ENCODE measurements at places on chromosomes 6 and 20. TPM values are rescaled to one million over a fixed set of nuclear protein-coding genes. Genes with fewer than 3 reads are reported as not detected.

- DNase-seq, result no peak
- H3K36me3 ChIP-seq, result no peaks in the 10 kb centered on the region
- no peaks in the 10 kb centered on the region for H3K4me1 ChIP-seq
- H3K4me3 ChIP-seq, result no peak overlapping the region
Measured at GRCh38 chr20:40893610-40894236, 134.9 kb upstream of the TOP1 start.

DNA sequence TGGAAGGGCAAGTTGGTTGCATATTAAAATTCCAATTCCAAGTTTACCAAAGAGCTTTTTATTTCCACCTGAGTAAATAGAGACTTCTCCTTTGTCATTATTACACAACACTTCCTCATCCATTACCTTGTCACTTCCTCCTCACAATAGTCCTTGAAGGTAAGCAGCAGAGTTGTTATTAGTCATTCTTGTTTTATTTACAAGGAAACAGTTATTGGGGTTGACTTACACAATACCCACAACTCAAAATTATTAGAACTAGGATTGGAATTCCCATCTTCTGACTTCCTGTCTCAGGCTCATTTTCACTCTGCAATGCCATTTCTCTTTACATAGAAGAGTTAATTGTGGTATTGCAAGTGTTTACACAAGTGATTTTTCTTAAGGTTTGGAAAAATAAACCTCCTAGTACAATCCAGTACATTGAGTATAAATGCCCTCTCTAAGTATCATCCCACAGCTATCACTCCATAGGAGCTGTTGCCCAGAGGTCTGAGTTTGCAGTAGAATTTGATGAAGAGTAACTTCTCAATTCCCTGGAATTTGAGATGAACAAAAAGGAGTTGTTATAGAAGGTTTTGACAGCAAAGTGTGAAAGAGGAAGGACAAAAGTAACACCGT is 28.9 kb upstream of the MTRF1L start:
- H3K27me3 ChIP-seq, result no peaks in the 10 kb centered on the region
- no peak for DNase-seq
- no peak overlapping the region for H3K4me3 ChIP-seq
- H3K4me1 ChIP-seq, result no peaks in the 10 kb centered on the region
- no peak overlapping the region for H3K27ac ChIP-seq

The BNIP5 gene
- total RNA-seq, result 0.04 TPM

The LRP11 gene
- total RNA-seq, result 16.0 TPM

The APCDD1L gene
- 2.1 TPM for total RNA-seq

DNA sequence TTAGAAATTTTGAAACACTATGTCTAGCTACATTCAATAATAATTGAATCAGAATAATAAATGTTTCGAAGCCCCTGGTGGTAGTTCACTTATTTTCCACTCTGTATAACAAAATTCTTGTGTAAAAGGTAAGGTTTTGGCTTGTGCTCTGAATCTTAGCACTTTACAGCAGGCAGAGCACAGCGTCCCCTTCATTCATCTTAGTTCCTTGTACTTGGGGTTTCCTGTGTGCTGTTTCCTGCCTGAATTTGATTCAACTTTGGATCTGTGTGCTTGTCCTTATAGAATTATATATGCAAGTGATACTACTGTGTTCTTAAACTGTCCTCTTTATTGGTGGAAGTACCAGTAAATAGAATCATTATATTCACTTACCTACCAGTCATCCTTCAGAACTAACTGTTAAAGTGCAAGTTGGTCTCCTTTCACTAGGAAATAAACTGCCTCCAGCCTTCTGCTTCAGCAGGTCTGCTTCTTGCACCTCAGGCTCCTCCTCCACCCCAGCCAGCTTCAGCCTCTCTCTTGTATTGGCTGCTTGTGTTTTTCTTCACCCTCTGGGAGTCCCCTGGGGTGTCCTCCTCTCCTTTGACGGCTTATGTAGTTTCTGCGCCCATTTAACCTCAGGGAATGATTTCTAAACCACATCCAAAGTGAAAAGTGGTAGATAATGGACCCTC is 28.8 kb upstream of the TULP4 start:
- H3K27ac ChIP-seq, result peak overlapping the region; percentile 74
- H3K27me3 ChIP-seq, result no peaks in the 10 kb centered on the region
- H3K4me1 ChIP-seq, result peaks cover 24% of the 10 kb centered on the region
- no peak overlapping the region for H3K4me3 ChIP-seq
- no peak for DNase-seq

- DNase-seq, result no peak
- no peak overlapping the region for H3K4me3 ChIP-seq
- no peaks in the 10 kb centered on the region for H3K27me3 ChIP-seq
- peaks cover 7% of the 10 kb centered on the region for H3K4me1 ChIP-seq
- H3K36me3 ChIP-seq, result no peaks in the 10 kb centered on the region
Measured at GRCh38 chr6:157964100-157964499, 17.6 kb upstream of the SYNJ2 start.

- H3K27ac ChIP-seq, result no peak overlapping the region
- H3K27me3 ChIP-seq, result no peaks in the 10 kb centered on the region
- no peaks in the 10 kb centered on the region for H3K36me3 ChIP-seq
- no peaks in the 10 kb centered on the region for H3K4me1 ChIP-seq
- no peak overlapping the region for H3K4me3 ChIP-seq
Measured at GRCh38 chr6:146896960-146897701, 298.4 kb downstream of the ADGB start.

GRCh38 chr6:50102676-50103075 is 52.9 kb upstream of the DEFB112 start:
- H3K36me3 ChIP-seq, result no peaks in the 10 kb centered on the region
- H3K27ac ChIP-seq, result no peak overlapping the region
- H3K4me1 ChIP-seq, result no peaks in the 10 kb centered on the region

The ARMH2 gene
- not detected for total RNA-seq

The BACH2 gene
- 3.6 TPM for total RNA-seq

The FOXS1 gene
- total RNA-seq, result 6.0 TPM

GRCh38 chr6:17271628-17272027 is 9.5 kb upstream of the RBM24 start:
- no peak overlapping the region for H3K4me3 ChIP-seq
- H3K36me3 ChIP-seq, result no peaks in the 10 kb centered on the region
- no peak for DNase-seq
- H3K4me1 ChIP-seq, result peaks cover 4% of the 10 kb centered on the region

The EPPIN gene
- not detected for total RNA-seq

The C6orf118 gene
- total RNA-seq, result 0.89 TPM

DNA sequence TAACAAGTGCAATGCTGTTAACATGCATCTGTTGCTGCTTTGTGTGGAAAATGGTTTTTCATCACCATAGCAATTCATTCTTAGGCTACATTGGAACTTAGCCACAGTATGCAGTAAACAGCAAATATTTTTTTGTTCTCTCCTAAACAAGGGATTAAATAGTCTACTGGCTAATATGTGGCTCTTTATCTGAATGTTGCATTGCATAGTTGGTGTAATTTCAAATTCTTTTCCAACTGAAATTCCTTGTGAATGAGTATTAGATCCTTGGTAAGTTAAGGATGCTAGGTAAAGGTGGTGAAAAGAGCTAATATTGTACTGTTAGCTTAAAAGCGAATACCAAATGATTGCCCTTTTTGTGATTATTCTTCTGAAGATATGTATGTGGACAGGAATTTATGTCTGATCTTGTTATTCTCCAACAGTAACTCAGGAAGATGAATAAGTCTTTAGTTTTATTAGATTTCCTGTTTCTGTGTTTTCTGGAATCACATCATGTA is 958 bp downstream of the MLIP start:
- H3K4me3 ChIP-seq, result no peak overlapping the region
- no peaks in the 10 kb centered on the region for H3K27me3 ChIP-seq
- peak; percentile 59 for DNase-seq

DNA sequence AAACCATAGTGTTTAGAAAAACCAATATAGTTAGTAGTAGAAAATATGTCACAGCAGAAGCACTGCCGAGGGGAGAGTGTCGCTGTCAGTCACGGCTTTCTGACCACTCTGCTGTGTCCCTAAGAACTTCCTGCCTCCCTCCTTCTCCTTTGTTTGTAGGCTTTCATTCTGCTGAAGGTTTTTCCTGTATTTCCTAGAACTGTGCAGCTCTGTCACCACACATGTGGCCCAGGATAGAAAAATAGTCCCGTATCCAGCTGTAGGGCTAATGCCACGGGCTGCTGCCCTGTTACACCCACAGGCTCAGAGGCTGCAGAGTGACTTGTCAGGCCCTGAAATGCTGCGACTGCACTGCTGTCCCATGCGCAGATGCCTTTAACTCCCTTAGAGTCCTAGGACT is 52.6 kb upstream of the SYNJ2 start:
- no peak overlapping the region for H3K27ac ChIP-seq
- H3K4me1 ChIP-seq, result no peaks in the 10 kb centered on the region
- peaks cover 56% of the 10 kb centered on the region for H3K36me3 ChIP-seq

The TSPO2 gene
- 0.22 TPM for total RNA-seq

GRCh38 chr6:117817499-117817898 is 89.6 kb upstream of the SLC35F1 start:
- no peak for DNase-seq
- no peak overlapping the region for H3K4me3 ChIP-seq
- no peaks in the 10 kb centered on the region for H3K27me3 ChIP-seq
- no peaks in the 10 kb centered on the region for H3K36me3 ChIP-seq
- H3K27ac ChIP-seq, result no peak overlapping the region

Measured in muscle of leg (tissue), 16 donors.